Right ventricle myocardium inferior (tissue), 1 donor: ENCODE measurements at places on chromosomes 16 and 17. TPM values are rescaled to one million over a fixed set of nuclear protein-coding genes. Genes with fewer than 3 reads are reported as not detected.

Gene CALB2
- 1.7 TPM for total RNA-seq

Gene INCA1
- total RNA-seq = 2.4 TPM

Gene GRAPL
- 1.2 TPM for total RNA-seq

Gene TOM1L2
- total RNA-seq = 246 TPM

Gene GPRC5B
- 90.0 TPM for total RNA-seq

Gene SLC16A6
- 0.16 TPM for total RNA-seq

DNA sequence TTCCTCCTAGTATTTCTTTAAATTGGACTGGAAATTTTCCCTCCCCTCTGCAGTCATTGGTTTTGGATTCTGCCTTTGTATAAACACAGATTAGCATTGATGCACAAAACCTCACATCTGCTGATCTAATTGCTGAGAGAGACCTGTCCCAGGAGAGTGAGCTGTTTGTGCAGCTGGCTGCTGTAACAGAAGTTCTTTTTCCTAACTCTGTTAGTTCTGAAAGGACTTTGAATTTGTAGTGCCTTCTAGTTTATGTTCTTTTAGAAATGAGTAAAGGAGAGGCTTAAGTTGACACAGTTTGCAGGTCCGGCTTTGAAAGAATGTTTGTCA, 45.2 kb upstream of the KPNB1 start:
- DNase-seq = no peak

DNA sequence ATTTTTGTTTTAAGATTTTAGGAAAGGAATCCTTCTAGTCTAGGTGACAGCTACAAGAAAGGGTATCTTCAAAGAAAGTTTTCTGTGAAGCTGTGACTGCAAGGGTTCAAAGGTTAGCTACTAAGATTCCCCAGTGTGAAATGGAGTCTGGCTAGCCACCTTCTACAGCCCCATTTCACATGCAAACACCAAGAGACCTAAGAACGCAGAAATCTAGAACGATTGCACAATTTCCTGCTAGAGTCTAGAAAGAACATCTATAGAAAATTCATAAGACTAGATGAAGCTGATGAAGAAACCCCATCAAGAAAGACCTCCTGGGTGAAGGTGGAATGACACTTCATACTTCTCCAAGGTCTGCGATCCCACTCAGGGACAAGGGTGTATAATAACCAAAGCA, 77.1 kb downstream of the STX8 start:
- DNase-seq = no peak

- no peak for DNase-seq
Observed at GRCh38 chr17:68807998-68808772, 147.0 kb downstream of the ABCA8 start.
